ENCODE measurements at places on chromosomes 7 and 10.

- no peak for DNase-seq
Measured at GRCh38 chr10:73119952-73120351, 9.7 kb downstream of the NUDT13 start.

GRCh38 chr7:85164376-85164775 lies 22.5 kb downstream of the SEMA3D start:
- DNase-seq = no peak

- peak; percentile 41 for DNase-seq
Measured at GRCh38 chr7:69776611-69777010, 178.3 kb downstream of the AUTS2 start.

- no peak for DNase-seq
Measured at GRCh38 chr7:79691074-79691473, 237.6 kb upstream of the MAGI2 start.

DNA sequence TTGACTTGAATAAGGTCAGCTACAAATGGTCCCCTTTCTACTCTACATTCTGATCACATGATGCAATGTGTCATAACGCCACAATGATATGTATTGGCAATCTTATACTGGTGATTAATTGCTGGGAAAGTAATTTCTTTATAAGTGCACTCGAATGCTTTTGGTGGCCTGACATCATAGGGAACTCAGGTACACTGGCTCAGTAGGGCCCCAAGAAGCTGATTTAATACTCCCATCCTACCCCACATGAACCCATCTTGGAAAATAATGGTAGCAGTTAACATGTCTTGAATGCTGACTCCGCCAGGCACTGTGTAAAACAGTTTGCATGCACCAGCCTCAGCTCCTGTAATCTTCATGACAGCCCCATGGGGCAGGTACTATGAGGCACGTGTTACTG lies 186.9 kb downstream of the SNX10 start:
- no peak for DNase-seq

- DNase-seq = no peak
Measured at GRCh38 chr7:135771961-135772638, 23.5 kb upstream of the FAM180A start.

DNA sequence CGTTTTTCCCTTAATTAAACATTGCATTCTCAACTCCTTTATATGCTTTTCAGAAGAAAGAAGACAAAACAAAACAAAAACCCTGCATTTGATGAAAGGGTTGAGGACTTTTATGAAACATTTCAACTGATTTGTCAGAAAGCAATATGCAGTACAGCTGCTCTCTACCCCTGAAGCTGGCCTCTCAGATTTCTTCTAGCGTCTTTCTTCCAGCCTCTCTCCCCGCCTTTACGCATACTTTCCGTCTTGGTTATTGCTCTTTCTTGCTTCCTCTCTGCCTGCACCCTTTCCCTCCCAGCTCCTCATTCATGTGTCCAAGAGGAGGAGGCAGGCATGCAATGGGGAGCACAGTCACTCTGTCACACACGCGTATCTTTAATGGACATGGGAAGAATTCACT lies 91.0 kb upstream of the COL1A2 start:
- DNase-seq = no peak

Measured in osteoblast (primary cell).